ENCODE measurements at places on chromosomes 4 and X.

GRCh38 chr4:117623326-117623725 lies 411.0 kb upstream of the NDST3 start:
- DNase-seq, result no peak

DNA sequence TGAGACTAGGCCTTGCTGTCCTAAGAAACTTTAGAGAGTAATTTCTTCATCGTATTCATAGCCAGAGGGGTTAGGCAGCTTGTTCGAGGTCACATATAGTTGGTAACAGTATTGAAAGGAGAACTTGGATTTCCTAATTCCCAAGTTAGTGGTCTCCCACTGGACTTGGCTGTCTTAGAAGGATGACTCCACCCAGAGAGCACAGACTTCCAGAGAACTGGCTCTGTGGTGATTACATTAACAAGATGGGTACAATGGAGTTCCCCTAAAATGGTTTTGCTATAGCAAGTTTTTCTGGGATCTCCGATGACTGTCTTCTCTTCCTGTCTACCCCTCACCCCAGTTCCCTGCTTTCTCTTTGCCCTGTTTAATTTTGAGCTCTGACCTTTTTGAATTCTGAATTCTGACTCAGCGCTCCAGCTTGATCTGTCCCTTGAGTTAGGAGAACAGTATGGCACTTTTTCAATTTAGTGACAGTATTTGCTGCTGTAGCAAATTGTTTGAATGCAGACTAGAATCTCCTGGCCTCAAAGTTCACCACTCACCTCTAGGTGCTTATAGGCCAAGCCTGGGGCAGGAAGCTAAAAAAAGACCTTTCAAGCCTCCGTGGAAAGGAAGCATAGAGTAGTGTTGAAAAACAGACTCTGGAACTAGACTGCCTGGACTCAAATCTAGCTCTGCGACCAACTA lies 6.9 kb downstream of the MSN start:
- peak; percentile 76 for DNase-seq

GRCh38 chr4:124491361-124492145 lies 221.0 kb downstream of the ANKRD50 start:
- no peak for DNase-seq

- no peak for DNase-seq
Observed at GRCh38 chr4:173519111-173520101, 10.6 kb downstream of the HAND2 start.

DNA sequence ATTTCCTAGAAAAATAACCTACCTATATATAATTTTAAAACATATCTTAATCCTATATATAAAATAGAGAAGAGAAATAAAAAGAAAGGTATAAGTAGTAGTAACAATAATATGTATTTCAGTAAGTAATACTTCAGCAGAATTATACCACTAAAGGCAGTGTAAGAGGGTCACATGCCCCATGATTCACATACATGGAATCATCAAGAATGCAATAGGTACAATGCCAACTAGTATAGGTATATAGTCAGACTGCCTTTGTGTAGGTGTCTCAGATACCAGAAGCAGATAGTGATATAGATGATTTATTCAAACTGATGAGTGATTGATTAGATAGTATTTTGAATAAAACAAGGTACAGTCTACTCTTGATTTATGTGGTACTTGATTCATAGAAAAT lies 9.4 kb downstream of the AIMP1 start:
- no peak for DNase-seq

DNA sequence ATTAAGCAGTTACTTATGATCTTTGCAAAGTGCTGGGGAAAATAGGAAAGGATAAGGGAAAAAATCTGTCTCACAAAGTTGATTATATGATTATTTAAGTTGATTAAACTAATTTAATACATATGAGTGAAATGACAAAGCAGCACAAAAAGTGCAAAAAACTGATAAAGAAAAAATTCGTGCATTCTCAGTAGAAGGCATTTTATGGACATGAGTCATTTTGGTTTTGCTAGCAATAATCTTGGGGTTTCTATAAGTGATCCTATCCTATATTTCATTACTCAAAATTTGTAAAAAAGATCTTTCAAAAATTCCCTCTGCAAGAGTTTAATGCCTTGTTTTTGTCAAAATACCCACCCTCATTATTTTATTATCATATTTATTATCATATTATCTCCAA lies 224.2 kb upstream of the ANXA10 start:
- DNase-seq, result no peak

DNA sequence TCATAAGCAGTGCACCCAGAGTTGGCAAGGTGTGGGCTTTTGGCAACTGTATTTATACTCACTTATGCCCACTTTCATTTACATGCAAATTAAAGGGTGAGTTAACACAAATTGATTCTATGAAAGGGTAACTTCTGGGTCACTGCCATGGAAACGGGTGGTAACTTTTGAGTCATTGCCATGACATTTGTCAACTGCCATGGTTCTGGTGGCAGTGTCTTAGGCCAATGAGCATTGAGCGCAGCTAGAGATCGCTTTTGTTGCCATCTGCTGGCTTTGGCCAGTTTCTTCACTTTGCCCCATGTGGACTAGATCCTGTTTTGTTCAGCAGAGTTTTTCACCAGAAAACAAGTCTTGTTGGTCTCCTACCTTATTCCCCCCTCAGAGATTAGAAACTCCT lies 170.8 kb upstream of the NUDT6 start:
- DNase-seq, result no peak

DNA sequence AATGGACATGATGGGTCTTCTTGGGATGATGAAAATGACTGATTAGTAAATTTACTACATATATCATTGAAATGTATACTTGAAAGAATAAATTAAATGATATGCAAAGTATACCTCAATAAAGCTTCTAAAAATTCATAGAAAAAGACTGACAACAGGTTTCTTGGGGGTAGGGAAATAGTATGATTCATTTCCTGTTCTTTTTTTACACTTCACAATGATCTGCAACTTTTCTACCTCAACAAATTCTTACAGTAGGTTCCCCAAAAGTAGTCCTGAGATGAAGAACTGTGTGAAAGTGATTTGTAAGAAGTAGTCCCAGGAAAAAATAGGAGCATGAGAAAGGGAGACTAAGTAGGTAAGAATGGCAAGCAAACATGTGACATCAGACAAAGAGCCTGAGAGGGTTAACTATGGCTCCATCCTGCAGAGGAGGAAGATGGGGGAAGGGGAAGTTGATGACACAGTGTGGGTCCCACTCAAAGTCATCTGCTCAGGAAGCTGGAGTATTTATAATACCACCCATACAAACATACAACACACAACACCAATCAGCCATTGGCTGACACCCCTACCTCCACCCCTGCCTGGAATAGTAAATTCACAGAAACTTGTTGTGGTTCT lies 73.9 kb downstream of the ARHGAP6 start:
- DNase-seq, result no peak

DNA sequence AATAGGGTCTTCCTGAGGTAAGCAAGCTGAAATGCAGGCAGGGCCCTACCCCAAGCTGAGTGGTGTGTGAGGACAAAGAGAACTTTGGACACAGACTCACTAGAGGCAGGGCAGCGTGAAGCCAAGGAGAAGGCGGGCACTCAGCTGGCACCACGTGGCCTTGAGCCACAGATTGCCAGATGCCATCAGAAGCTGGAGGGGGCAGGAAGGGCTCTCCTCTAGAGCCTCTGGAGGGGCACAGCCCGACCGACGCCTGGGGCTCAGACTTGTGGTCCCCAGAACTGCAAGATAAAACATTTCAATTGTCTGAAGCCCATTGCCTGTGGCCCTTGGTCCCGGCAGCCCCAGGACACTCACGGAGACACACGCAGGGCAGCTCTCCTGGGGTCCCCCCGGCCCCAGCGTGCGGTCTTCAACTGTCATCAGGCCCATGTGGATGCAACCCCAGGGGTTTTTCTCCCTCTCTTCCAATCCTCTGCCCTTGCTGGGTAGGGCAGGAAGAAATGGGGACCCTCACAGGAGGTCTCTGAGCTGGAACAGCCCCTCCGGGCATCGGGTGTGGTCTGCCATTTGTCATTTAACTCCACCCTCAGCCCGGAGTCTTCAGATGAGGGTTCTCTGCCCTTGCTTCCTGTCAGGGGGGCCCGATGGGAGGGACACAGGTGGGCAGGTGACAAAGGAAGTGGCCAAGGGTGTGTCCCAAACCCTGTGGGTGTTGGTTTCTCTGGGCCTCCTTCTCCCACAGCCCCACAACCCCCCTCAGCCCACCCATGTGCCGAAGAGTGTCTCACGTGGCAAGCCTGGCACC lies 22.2 kb downstream of the HMX1 start:
- DNase-seq, result no peak

DNA sequence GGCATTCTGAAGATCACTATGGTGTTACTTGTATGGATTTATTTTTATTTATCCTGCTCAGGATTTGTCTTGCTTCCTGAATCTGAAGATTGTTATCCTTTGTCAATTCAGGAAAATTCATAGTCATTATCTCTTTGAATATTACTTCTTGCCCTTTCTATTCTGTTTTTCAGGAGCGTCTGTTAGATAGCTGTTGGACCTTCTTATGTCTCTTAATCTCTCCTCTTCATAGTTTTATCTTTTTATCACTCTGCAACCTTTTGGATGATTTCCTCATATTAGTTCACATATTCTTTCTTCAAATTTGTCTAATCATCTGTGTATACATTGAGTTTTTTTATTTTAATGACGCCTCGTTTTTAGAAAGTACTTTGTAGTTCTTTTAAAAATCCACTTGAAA lies 19.6 kb downstream of the WDR19 start:
- no peak for DNase-seq

DNA sequence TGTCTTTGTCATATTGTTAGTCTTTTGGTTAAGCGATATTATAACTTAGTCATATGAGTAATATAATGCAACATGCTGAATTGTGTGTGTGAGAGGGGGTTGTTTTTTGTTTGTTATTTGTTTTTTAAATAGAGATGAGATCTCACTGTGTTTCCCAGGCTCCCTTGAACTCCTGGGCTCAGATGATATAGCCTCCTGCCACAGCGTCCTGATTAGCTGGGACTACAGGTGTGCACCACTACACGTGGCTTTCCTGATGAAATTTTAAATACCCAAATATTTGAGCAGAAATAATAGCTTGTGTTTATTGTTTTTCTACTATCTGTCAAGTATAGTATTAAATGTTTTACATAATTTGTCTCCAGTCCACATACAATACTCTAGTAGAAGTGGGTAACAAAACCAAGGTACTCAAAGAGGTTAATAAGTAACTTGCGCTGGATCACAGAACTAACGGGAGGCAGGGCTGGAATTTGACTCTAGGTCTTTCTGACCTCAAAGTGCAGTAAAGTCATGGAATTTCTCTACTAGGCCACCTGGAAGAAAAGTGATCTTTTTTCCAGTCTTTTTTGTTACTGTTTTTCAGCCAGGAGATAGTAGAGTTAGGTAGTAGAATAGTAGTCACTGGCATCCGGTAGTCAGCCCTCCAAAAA lies 47.8 kb downstream of the CLCN3 start:
- DNase-seq, result no peak

GRCh38 chr4:156764846-156765245 lies 206.8 kb downstream of the PDGFC start:
- no peak for DNase-seq

- DNase-seq, result no peak
Observed at GRCh38 chrX:56765811-56766553, 36.9 kb downstream of the NBDY start.

DNA sequence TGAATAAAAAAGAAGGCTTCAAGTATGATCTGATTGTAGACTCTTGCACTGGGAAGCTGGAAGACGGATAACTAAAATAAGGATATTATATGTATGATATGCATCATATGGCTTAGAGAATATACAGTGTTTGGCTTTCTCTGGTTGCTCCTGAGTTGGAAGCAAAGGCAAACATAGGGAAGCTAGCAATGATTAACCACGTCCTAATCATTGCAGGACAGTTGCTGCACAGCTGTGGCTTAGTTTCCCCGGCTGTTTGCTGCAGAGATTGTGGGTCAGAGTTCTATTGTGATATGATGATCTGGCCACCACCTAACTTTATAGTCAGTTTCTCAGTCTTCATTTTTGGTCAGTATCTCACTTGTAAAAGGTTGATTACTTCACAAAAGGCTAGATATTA lies 36.3 kb upstream of the PARM1 start:
- DNase-seq, result no peak

DNA sequence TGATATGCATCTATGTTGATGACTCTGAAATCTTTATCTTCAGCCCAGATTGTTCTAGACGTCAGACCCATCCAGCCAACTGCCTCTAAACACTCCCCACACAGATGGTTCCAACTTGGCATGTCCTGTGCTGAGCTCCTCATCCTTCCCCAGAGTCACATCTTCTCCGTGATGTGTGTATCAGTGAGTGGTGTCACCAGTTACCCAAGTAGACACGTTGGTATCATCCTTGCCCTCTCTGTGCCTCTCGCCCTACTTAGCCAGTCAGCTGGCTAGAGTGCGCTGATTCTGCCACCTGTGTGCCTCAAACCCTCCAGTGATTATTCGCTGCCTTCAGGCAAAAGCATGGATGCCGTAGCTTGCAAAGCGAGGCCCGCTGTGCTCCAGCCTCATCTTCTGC lies 18.6 kb downstream of the PRIMPOL start:
- no peak for DNase-seq

- DNase-seq, result peak; percentile 46
Observed at GRCh38 chr4:188778905-188779304, 639.7 kb downstream of the TRIML1 start.

DNA sequence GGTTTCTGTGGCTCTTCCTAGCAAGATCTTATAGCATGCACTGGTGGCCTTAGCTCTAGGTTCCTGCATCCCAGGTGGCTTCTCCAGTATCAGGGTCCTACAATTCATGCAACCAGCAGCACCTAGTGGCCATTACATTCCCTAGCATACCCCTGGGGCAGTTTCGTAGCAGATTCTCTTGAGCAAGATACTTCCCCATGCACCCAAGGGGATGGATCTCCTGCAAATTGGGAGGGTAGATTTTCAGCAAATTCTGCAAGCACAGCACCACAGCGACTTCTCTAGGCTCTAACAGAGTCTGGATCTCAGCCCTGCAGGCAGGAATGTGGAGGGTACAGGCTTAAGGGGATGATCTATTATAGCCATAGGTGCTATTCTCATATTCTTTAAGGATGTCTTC lies 13.1 kb upstream of the SLC9B1 start:
- peak; percentile 39 for DNase-seq

- no peak for DNase-seq
Observed at GRCh38 chrX:25012433-25012735, 3.4 kb downstream of the ARX start.

- no peak for DNase-seq
Observed at GRCh38 chr4:155569471-155569870, 97.2 kb upstream of the GUCY1A1 start.

- no peak for DNase-seq
Observed at GRCh38 chrX:43003204-43003565, 225.2 kb upstream of the PPP1R2C start.
